Choroid plexus epithelial cell (primary cell): ENCODE measurements at places on chromosomes 2 and 18.

GRCh38 chr2:12262681-12263436 is 453.9 kb upstream of the TRIB2 start:
- peak; percentile 85 for DNase-seq

GRCh38 chr2:16261791-16262190 is 321.4 kb downstream of the MYCN start:
- no peak for DNase-seq

DNA sequence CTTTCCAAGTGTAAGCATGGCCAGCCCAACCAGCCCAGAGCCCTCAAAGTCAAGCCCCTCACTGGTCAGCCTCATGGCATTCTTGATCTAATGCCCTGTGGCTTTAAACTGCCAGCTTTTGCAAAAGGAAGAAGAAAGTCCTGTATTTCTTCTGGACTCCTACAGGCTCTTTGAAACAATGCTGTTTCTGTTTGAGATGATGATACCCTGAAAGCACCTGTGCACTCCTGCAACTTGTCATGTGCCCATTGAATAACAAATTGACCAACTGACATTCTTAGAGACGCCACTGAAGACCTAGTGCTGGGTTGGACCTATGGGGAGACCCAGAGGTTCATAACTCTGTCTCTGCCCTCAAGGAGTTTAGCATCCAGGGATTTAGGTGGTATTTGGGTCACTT is 82.0 kb upstream of the MSH2 start:
- DNase-seq = no peak

DNA sequence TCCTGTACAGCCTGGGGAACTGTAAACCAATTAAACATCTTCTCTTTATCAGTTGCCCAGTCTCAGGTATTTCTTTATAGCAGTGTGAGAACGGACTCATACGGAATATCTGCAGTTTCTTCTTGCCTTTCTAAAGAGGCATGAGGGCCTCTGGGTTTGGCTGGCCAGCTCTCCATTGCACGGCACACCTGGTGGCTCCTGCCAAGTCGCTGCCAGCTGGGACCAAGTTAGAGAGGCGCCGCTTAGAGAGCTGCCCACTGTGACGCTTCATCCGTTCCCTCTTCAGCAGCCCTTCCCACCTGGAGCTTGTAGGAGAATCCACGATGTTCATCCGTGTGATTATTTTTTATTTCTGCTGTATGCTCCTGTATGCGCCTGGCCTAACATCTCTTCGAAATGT is 195.4 kb downstream of the TWIST2 start:
- no peak for DNase-seq

- peak; percentile 11 for DNase-seq
Observed at GRCh38 chr18:63107171-63107845, 212.3 kb downstream of the BCL2 start.

DNA sequence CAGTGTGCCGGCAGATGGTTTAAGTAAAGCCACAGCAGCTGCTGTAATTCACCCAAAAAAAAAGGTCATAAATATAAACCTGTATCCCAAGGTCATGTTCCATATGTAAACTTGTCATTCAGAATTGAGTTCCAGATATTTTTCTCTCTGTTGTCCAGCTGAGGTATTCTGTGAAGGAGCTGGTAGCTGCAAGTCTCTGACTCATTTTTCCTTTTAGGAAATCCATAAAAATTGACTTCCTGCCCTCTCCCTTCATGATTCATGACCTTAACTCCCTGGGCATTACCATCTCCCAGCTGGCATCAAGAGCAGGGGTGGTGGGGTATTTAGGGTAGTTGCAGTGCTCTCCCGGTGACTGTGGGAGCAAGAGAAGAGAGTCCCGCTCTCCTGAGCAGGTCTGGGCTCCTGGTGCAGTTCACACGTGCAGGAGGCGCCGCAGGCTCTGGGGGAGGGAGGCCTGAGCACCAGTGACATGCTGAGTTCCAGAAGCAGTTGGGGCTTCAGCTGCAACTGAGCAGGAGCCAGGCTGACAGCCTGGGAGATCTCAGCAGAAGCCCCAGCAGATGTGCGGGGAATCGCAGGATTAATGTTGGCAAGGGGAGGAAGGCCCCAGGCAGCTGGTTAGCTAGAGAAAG is 192.6 kb downstream of the MGAT5 start:
- DNase-seq = peak; percentile 25

DNA sequence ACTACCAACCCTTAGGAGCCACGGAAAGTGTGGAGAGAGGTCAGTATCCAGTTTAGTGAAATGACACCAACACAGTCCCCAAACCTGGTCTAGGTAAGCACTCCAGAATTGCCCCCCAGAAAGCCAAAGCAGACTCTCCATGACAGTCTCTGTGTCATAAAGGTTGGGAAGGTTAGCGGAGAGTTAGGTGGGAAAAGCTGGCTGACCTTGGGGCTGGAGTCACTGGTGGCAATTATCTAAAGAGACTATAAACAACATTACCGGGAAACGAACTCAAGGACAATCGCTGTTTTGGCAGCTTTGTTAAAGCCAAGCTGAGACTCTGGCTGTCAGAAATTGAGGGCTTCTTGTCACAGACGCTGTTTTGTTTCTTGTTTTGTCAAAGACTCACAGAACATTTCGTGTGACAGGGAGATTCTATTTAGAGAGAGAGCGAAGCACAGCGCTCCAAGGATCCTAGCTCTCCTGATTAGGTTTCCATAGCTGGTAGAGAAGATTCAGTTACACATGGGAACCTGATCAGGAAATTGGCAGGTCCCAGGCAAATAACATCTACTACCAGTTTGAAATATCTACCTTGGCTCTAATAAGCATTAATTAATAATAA is 111.3 kb downstream of the LNPK start:
- no peak for DNase-seq

DNA sequence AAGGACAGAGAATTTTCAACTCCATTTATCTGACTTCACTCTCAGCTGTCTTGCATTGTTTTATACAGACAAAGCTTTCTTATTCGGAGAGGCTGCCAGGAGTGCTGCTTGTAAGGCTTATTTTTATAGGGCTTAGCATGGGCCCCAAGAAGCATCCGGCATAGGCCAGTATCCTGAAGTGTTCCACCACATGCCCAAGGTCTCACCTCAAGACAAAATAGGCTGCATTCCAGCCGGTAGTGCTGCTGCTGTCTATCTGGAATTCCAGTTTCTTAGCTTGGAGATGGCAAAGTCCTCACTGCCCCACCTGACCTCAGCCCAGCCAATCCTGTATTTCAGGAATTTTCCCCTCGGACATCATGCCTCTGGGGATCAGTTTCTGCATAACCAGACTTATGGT is 47.6 kb upstream of the MCFD2 start:
- no peak for DNase-seq

GRCh38 chr2:214577769-214578168 is 166.9 kb downstream of the VWC2L start:
- no peak for DNase-seq

DNA sequence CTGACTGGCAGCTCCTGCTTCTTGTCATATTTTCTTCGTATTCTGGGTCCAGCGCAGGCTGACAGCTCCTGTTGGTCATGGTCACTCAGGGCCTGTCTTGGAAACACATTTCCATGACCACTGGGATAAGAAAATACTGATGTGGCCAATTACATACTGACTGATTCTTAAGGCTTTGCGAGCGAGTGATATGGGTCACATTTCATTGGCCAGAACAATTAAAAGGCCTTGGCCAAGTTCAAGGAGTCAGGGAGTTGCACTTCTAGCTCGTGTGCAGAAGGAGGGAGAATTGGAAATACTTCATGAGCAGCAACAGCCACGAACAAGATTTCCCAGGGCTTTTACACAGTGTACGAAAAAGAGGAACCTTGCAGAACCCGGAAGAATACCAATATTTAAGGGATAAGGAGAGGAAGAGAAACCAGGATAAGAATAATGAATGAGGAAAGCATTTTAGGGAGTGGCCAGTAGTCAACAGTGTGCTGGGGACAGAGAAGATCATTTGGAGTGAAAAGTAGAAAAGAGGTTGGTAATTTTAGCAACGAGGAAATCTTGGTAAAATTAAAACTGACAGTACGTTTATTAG is 149.5 kb downstream of the ATP9B start:
- DNase-seq = no peak

- DNase-seq = no peak
Observed at GRCh38 chr2:172082105-172082943, 3.0 kb upstream of the DLX1 start.

DNA sequence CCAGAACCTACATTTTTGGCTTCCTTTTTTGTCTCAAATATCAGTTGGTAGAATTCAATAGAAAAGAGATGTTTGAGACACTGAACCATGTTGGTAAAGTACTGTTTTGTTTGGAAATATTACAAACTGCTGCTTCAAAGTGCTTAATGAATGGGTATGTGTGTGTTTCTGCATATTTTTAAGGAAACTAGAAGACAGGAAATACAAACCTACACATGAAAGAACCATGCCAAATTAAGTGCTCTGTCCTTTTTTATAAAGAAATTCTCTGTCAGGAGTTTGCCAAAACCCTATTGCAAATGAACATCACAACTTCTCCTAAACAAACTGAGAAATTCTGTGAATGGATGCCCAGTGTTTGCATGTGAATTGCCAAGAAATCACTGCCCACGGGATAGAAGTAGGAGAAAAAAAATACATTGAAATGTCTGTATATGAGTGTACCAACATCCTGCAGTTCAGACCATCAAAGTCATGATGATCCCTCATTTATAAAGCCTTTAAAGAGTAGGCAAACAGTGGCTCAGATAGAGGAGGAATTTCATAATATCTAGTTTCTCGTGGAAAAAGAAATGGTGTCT is 69.6 kb upstream of the RND3 start:
- no peak for DNase-seq

DNA sequence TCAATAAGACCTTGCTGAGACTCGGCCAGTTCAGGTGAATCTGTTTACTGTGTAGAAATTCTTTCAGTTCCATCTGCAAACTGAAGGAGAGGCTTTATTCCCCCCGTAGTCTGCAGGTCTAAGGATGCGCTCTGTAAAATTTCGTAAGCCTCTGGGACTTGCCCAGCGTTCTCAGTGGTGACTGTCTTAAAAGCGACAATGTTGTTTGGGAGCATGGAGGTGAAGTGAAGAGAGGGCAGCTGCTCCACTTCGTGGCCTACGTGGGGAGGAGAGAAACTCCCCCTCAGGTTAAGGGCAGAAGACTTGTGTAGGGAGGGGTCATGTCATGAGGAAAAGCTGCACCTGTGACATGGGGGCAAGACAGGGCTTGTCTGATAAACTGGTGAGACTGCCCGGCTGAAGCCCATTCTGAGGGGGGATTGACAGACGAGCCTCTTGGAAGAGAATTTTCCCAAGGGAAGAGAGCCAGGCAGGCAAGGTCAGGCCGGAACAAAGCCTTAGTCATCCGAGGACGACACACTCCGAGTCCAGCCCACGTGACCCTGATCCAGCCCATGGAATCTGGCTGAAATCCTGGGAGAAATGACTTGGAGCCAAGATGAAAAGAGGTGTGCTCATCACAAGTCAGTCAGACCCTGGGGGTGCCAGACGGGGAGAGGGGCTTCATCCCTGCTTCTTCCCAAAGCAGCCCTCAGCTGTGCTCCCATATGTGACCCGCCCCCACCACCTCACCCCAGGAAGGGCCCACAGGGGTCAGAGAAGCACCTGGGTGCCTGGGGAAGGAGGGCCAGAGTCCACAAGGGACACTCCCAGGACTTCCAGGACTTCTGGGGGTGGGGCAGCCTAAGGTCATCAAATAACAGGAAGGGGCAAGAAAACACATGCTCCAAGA is 88.5 kb upstream of the SH3BP4 start:
- peak; percentile 57 for DNase-seq

DNA sequence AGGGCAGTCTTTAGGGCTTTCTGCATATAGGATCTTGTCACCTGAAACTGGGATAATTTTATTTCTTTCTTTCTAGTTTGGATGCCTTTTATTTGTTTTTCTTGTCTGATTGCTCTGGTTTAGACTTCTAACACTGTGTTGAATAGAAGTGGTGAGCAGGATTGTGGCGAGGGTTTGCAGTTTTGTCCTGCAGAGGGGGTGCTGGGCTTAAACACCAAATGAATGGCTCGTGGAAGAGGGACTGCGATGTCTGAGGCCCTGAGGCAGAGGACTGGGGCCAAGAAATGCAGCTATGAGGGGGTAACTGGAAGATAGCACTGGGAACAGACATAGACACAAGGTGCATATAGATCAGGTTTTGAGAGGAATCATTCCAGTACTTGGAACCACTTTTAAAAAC is 20.5 kb downstream of the UBE2F start:
- DNase-seq = no peak

GRCh38 chr2:218812096-218812815 is 19.3 kb downstream of the PRKAG3 start:
- DNase-seq = no peak

GRCh38 chr2:19140463-19141208 is 217.8 kb downstream of the OSR1 start:
- peak; percentile 94 for DNase-seq

- DNase-seq = no peak
Observed at GRCh38 chr2:48668992-48669391, 51.3 kb downstream of the GTF2A1L start.

- no peak for DNase-seq
Observed at GRCh38 chr18:25560369-25560768, 208.4 kb upstream of the ZNF521 start.

GRCh38 chr2:20675701-20676352 is 8.9 kb downstream of the GDF7 start:
- DNase-seq = no peak

GRCh38 chr2:157180359-157180758 is 77.1 kb upstream of the GALNT5 start:
- DNase-seq = no peak

DNA sequence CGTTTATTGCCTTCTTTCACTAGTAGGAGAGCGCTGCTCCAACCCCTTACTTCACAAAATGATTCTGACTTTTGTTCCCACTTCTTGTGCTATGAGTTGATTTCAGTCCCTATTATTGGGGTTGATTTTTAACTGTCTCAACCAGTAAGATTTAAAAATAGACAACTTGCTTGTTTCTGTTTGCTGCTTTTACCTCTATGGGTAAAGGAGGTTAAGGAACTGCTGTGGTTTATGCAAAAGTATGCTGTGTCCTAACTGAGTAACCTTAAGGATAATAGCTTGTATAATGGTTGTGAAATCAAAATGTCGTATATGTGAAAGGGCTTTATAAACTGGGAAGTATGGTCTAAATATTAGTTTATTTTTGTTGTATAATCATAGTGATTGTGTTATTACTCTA is 22.6 kb downstream of the ALMS1 start:
- DNase-seq = peak; percentile 20

- peak; percentile 53 for DNase-seq
Observed at GRCh38 chr2:37896319-37896718, 28.8 kb upstream of the RMDN2 start.
